ENCODE measurements at places on chromosomes 12 and 14.

DNA sequence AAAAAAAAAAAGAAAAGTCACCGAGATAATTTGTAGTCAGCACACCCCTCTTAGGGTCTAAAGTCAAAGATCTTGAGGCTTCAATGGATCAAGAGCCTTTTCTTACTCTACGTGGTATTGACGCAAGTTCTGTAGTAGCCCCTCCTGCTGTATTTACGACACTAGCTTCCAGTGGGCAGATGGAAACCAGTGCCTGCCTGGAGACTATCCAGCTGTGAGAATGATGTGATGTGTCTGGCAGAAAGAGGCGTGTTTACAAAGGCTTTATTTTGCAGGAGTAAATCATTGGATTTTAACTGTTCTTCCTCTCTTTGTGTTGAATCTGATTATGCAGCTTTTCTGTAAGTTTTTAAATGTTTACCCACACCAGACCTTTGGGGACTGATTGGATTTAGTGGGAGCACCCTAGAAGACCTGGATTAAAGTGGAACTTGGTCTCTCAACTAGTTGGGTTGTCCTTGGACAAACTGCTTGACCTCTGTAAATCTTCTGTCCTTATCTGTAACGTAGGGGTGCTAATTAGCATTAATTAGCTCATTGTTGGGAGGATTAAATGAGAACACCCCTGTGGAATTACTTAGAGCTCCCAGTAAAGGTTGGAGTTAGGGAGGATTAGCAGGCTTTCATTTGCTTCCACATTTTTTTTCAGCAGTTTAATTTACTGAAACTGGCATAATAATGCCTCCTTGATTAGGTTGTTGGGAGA lies 72.4 kb downstream of the RASSF3 start:
- DNase-seq, result peak; percentile 67

- no peak for DNase-seq
Observed at GRCh38 chr12:5262450-5262849, 169.5 kb upstream of the NTF3 start.

- DNase-seq, result no peak
Observed at GRCh38 chr12:128543460-128543859, 276.5 kb downstream of the TMEM132C start.

DNA sequence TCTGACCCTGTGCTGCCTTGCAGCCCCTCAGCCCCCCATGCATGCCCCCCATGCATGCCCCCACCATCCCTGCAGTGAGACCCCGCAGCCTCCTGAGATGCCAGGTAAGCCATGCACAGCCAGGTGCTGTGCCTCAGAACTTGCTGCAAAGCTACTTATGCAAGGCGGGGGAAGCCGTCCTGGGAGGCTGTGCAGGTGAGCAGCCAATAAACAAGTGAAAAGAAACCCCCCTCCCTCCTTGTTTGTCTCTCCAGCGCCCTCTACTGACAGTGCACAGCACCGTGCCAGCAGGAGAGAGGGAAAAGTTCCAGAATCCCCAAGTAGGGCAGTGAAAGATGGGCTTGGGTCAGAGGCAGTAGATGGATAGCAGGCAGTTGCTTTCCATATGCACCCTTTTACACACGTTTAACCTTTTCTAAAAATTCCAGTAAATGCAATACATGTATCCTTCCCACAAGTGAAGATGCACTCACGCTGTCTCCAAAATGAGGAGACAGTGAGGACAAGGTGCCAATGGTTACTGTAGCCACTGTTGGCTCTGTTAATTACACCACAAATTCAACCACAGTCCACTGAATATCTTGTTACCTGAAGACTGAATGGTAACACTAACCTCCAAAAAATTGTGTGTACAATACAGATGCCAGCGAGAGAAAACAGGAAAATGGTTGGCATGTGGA lies 18.0 kb downstream of the TNFAIP2 start:
- DNase-seq, result peak; percentile 81

Measured in lung microvascular endothelial cell (primary cell).